ENCODE measurements at places on chromosomes 16 and 17.

DNA sequence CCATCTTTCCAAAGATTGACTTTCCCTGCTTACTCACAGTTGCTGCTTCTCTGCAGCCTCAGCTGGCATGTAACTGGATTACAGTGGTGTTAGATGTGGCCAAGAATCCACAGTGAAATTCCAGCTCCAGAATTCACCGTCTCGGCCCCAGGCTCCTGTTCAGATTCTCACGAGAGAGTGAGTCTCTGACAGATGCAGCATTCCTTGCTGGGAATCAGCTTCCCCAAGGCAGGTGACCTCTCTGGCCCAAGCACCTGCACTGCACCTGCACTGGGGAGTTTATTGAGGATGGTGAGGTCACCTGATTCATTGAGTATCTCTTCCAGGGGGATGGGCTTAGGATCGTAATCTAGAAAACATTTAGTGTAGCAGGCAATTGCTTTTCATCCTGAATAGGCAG is 600.5 kb upstream of the RBFOX1 start:
- DNase-seq: no peak

- DNase-seq: no peak
Observed at GRCh38 chr16:17230932-17231581, 239.7 kb downstream of the XYLT1 start.

DNA sequence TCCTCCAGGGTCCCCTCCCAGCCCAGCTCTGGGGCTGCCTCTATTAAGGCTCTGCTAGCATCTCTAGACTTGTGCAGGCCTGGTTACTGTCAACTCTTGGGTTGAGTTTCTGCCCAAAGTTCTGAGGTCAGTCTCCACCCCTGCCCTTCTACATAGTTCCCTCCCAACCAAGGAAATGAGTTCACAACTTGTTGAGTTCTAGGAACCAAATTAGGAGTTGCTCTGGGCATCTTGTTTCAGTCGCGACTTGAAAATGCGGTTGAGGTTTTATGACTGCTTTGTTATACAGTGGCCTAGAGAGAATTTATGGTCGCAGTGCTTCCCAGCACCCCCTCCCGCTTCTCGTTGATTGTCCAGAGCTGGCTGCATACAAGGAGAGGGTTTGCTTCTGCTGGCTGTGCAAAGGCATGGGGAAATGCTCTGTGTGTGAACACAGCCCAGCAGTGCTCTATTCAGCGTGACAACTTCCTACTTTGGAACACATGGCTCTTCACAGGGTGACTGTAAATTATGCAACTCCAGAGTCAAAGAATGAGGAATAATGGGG is 20.2 kb downstream of the GNAO1 start:
- no peak for DNase-seq

- no peak for DNase-seq
Observed at GRCh38 chr17:67554634-67555033, 163.1 kb upstream of the NOL11 start.

GRCh38 chr16:84068783-84069462 is 26.3 kb upstream of the SLC38A8 start:
- DNase-seq: no peak
